ENCODE measurements at places on chromosomes 1 and 21.

GRCh38 chr1:71908871-71909390, 373.4 kb downstream of the NEGR1 start:
- H3K36me3 ChIP-seq, result no peaks in the 10 kb centered on the region
- no peak overlapping the region for H3K4me3 ChIP-seq
- no peaks in the 10 kb centered on the region for H3K4me1 ChIP-seq
- DNase-seq, result no peak
- no peaks in the 10 kb centered on the region for H3K27me3 ChIP-seq
- H3K27ac ChIP-seq, result no peak overlapping the region

DNA sequence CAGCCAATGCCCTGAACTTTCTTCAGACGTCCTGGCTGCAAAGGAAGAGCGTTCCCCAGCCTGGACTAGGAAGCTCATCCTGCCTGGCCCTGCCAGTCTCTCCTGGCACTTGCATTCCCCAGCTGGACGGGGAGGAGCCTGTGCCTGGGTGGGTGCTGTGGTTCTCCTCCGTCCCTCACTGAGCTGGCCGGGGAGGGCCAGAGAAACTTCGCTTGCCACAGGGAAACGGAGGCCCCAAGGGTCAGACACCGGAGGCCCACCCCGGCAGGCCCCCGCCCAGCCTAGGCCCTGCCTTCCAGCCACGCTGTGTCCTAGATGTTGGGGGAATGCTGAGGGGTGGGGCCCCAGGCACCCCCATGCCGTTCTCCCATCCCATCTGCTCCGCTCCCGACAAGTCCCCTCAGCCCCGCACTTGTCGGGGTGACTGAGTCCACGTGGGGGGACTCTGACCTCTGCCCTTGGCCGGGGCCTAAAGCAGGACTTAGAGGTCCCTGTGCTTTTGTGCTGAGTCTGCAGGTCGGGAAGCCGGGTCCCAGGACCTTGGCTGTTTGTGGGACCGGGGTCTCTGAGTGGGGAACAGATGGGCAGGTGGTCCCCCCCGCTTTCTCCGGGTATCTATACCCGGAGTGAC, 4.8 kb downstream of the FTCD start:
- H3K4me3 ChIP-seq, result no peak overlapping the region
- no peaks in the 10 kb centered on the region for H3K4me1 ChIP-seq
- H3K36me3 ChIP-seq, result no peaks in the 10 kb centered on the region
- no peak overlapping the region for H3K27ac ChIP-seq
- H3K27me3 ChIP-seq, result no peaks in the 10 kb centered on the region
- peak; percentile 25 for DNase-seq

DNA sequence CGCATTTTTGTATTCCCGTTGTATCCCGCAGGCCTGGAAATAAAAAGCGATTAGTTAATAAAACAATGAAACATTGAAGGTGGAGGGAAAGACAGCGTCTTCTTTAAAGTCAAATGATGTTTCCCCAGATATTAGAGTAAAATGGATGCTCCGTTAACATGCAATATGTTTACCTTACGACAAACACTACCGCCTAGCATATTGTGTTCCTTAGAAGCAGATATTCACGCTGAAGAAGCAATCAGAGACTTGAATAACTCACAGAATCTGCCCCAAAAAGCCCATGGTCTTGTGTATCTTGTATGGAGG, 583 bp upstream of the B4GALT3 start:
- H3K4me3 ChIP-seq, result peak overlapping the region; percentile 99
- H3K36me3 ChIP-seq, result peaks cover 21% of the 10 kb centered on the region
- H3K27ac ChIP-seq, result peak overlapping the region; percentile 98
- peaks cover 52% of the 10 kb centered on the region for H3K4me1 ChIP-seq
- no peak for DNase-seq

DNA sequence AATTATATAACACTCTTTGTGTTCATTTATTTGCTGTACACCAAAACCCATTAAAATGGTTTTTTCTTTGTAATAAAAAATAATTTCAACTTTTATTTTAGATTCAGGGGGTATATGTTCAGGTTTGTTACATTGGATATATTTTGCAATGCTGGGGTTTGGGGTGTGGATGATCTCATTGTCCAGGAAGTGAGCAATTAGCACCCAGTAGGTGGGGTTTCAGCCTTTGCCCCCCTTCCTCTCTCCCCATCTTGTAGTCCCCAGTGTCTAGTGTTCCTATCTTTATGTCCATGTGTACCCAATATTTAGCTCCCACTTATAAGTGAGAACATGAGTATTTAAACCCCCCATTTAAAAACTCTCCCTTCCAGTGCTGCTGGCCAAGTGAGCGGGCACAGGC, 184.6 kb downstream of the RHOU start:
- H3K36me3 ChIP-seq, result peaks cover 6% of the 10 kb centered on the region
- no peaks in the 10 kb centered on the region for H3K27me3 ChIP-seq
- peak overlapping the region; percentile 34 for H3K27ac ChIP-seq
- no peak for DNase-seq
- no peak overlapping the region for H3K4me3 ChIP-seq

GRCh38 chr1:160134791-160135572, 16.4 kb upstream of the ATP1A4 start:
- H3K4me1 ChIP-seq, result no peaks in the 10 kb centered on the region
- no peak for DNase-seq
- no peak overlapping the region for H3K27ac ChIP-seq

DNA sequence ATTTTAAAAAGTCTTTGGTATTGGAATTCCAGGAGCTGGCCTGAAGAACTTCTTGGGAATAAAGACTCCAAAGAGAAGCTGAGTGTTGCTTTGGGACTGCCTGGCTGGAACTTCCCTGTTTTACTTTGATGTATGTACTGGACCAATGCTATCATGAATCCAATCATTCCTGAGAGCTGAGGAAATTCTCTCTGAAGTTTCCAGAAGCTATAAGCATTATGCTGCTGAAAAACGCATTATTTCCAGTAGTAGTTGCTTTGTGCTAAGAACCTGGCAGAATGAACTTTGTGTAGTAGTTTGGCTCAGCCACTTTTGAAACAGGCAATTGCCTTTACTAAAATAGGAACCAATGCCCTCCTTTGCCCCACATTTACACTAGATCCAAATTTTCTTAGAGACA, 260.7 kb downstream of the HLX start:
- no peaks in the 10 kb centered on the region for H3K36me3 ChIP-seq
- no peaks in the 10 kb centered on the region for H3K27me3 ChIP-seq
- no peak overlapping the region for H3K27ac ChIP-seq
- H3K4me1 ChIP-seq, result no peaks in the 10 kb centered on the region
- no peak overlapping the region for H3K4me3 ChIP-seq

DNA sequence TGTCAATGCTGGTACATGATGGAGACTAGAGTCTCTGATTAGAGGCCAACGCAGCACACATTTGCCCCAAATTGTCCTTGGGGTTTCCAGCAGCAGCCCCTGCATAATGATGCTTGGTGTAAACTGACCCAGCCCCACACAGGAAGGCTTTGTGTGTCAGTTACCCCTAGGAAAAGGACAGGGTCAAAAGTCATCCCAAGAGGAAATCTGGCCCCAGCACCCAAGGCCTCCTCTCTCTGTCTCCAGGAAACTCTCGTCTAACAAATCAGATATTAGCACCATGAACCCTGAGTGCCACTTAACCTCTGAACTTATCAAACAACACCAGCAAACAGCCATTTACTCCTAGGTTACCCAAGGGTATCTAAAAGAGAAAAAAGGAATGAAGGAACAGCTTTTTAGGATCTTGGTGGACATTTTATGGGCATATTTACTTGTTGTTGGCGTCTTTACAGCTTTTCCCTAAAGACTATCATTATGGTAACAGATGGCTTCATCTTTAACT, 84.5 kb downstream of the PSMG1 start:
- no peak overlapping the region for H3K4me3 ChIP-seq
- H3K36me3 ChIP-seq, result no peaks in the 10 kb centered on the region
- DNase-seq, result no peak
- peaks cover 2% of the 10 kb centered on the region for H3K4me1 ChIP-seq
- H3K27me3 ChIP-seq, result peaks cover 6% of the 10 kb centered on the region
- H3K27ac ChIP-seq, result no peak overlapping the region

GRCh38 chr1:244768186-244768585, 67.3 kb upstream of the COX20 start:
- no peaks in the 10 kb centered on the region for H3K36me3 ChIP-seq
- H3K4me1 ChIP-seq, result no peaks in the 10 kb centered on the region
- no peak overlapping the region for H3K4me3 ChIP-seq
- no peak overlapping the region for H3K27ac ChIP-seq
- no peak for DNase-seq

GRCh38 chr1:226487921-226488320, 60.6 kb upstream of the STUM start:
- no peak for DNase-seq
- H3K4me1 ChIP-seq, result no peaks in the 10 kb centered on the region
- H3K36me3 ChIP-seq, result no peaks in the 10 kb centered on the region
- no peak overlapping the region for H3K27ac ChIP-seq
- peaks cover 32% of the 10 kb centered on the region for H3K27me3 ChIP-seq

DNA sequence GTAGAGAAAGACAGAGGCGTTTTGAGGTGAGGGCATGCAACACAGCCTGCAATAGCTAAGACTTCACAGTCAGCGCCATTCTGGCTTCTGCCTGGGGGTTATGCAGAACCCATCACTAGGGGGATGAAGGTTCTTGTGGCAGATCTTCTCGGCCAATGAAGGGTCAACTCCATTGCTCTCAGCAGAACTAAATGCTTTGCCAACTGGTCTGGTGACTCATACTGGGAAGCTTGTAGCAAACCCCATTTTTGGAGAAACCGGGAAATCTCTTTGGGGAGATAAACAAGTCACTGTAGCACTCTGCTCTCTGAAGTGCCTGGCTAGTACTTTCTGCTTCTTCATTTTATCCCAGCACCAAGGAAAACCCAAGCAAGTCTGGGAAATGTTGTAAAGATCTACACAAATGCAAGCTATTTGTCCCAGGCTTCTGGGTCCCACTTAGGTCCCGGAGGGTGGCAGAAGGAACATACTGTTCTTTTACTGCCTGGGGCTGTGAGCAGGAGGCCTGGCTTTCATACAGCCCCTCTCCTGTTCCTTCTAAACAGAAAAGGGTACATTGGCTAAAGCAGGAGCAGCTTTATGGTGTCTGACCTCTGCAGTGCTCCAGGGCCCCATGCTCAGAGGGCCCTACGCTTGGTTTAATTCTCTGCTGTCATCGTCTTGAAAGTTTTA, 28.8 kb downstream of the SHISA4 start:
- no peak for DNase-seq
- peaks cover 2% of the 10 kb centered on the region for H3K4me1 ChIP-seq
- H3K36me3 ChIP-seq, result no peaks in the 10 kb centered on the region
- peaks cover 14% of the 10 kb centered on the region for H3K27me3 ChIP-seq

GRCh38 chr1:9119745-9120144, 9.2 kb downstream of the GPR157 start:
- peaks cover 13% of the 10 kb centered on the region for H3K4me1 ChIP-seq
- H3K36me3 ChIP-seq, result no peaks in the 10 kb centered on the region
- DNase-seq, result no peak
- H3K27ac ChIP-seq, result no peak overlapping the region
- H3K4me3 ChIP-seq, result no peak overlapping the region

DNA sequence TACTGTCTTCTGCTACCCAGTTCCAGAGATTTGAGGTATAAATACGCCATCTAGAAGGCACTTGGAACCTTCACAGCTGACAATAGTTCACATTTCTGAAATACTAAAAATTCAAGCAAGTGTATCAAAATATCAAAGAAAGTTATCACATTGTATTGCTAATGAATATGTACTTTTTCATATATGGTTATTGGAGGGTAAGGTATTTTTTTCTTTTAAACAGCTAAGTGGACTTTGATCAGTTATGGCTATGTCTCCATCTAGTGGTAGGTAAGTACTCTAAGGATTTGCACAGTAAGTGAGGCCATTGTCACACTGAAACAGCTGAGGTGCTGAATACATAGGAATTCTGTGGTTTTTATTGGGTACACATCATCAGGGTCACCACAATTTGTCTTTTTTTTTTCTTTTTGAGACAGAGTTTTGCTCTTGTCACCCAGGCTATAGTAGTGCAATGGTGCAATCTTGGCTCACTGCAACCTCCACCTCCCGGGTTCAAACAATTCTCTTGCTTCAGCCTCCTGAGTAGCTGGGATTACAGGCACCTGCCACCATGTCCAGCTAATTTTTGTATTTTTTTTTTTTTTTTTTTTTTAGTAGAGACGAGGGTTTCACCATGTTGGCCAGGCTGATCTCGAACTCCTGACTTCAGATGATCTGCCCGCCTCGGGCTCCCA, 49.1 kb upstream of the CR2 start:
- no peak for DNase-seq
- no peak overlapping the region for H3K4me3 ChIP-seq
- peaks cover 3% of the 10 kb centered on the region for H3K36me3 ChIP-seq
- peaks cover 4% of the 10 kb centered on the region for H3K4me1 ChIP-seq
- H3K27me3 ChIP-seq, result peaks cover 3% of the 10 kb centered on the region

DNA sequence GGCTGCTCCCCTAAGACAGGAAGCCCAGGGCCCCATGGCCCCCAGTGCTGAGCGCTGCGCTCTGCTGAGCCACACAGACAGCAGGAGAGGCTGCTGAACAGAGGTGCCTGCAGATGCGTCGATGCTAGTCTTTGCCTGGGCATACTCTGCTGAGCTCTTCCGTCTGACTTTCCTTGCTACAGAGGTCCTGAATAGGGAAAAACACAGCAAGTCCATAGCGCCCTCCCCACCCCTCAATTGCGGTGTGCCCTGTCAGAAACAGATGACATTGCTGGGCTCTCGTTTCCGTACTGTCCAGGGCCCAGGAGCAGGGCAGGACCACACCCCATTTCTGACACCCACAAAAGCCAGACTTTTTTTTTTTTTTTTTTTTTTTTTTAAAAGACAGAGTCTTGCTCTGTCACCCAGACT, 252.5 kb downstream of the SDCCAG8 start:
- peaks cover 10% of the 10 kb centered on the region for H3K36me3 ChIP-seq
- no peaks in the 10 kb centered on the region for H3K27me3 ChIP-seq
- H3K27ac ChIP-seq, result peak overlapping the region; percentile 89
- DNase-seq, result peak; percentile 57
- peaks cover 21% of the 10 kb centered on the region for H3K4me1 ChIP-seq

DNA sequence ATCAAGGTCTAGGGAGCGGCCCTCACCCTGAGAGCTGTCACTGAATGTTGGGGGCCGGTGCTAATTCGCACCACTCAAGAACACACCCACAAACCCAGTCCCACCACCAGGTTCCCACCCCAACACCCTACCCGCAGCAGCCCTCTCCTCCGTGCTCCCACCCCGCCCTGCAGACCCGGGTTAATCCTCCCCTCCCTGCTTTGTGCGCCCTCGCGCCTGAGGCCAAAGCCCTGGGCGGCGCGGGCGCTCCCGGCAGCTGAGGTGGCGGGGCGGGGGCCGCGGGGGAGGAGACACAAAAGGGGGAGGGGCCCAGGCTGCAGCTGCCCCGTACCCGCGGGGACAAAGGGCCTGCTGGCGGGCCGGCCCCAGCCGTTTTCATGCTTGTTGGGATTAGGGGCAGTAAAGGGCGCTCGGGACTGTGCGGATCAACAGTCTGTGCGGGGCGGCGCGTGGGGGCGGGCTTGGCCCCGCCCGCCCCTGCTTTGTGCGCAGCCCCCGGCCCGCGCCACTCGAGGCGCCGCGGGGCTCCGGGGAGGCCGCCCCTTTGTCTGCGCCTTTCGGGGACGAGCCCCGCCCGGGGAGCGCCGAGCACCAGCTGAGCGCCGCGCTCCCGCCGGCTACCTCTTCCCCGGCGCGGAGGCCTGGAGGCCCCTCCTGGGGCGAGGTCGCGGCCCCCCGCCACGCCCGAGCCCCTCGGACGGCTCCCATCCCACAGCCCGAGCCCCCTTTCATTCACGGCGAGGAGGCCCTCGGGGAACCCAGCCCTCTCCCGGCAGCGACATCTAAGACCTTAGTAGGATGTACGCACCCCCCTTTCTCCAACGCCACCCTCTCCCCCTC, 10.9 kb downstream of the C1orf216 start:
- H3K27me3 ChIP-seq, result peaks cover 52% of the 10 kb centered on the region
- DNase-seq, result peak; percentile 54
- peak overlapping the region; percentile 70 for H3K4me3 ChIP-seq
- H3K36me3 ChIP-seq, result peaks cover 3% of the 10 kb centered on the region

Data from activated naive CD8-positive, alpha-beta T cell treated with anti-CD3 and anti-CD28 coated beads, Interleukin-2, amount 10 ng/mL, durations not matched to agents 7 days and 5 days (primary cell).